Kidney glomerular epithelial cell (primary cell): ENCODE measurements at places on chromosomes 6 and 20.

DNA sequence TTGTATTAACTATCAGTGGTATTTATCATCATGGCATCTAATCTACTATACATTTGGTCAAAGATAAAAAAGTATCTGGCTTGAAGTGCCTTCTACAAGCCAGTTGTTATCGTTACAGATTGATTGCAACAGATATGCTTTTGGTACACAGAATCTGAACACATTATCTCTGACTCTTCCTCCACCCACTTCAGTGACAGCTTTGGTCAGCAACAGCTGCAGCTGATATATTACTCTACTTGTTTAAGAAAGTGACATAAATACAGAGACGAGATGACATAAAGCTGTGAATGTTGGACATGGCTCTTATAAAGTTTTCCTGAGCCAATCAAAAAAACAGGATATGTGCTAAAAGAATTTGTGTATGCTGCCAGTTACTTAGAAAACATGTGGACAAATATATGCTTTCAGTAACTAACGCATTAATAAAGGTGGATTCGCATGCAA, 77.6 kb downstream of the HIVEP2 start:
- no peak for DNase-seq

- DNase-seq: no peak
Observed at GRCh38 chr20:10634211-10634610, 39.6 kb downstream of the JAG1 start.

GRCh38 chr6:11460001-11460668, 77.4 kb upstream of the TMEM170B start:
- no peak for DNase-seq

DNA sequence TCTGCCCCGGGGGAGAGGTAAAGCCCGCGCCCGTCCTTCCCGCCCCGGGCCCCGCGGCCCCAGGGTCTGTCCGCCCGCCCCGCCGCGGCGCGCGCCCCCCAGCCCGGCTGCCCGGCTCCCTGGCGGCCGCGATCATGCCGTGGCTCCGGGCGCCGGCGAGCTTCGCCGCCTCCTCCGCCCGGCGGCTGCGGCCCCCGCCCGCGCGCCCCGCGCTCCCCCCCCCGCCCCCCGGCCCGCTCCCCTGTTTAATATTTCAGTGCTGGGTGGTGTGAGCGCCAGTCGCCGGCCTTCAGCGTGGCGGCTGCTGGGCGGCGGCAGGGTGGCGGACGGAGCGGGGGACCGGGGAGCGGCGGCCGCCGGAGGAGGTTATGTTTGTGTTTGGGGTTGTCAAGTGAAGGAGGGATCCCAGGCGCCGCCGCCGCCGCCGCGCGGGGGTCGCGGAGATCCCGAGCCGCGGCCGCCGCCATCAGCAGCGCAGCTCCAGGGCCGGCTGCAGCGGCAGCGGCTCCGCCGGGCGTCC, at the start of gene HIVEP1:
Gene HIVEP1, plus strand, starts transcription at position 275 of the 520 bp plus-strand sequence. CDS start 3,317 bp downstream, outside the sequence.
- DNase-seq: peak; percentile 14

DNA sequence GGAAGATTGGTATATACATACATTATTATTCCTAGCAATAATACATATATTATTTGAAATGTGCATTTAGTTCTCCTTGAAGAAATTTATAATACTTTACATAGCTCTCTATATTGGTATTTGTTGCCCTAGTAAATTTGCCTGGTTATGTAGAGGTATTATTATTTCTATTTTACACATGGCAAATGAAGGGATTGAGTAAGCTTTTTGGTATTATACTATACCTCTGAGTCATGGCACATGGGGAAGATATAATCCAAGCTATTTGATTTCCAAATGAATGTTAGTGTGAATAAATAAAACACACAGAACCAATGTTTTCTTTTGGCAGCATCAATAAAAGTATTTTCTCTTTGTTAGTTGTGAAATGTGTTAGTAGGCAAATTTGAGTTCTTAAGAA, 409.6 kb upstream of the SLC35B3 start:
- no peak for DNase-seq

GRCh38 chr6:88013015-88013414, 34.6 kb upstream of the SPACA1 start:
- no peak for DNase-seq

DNA sequence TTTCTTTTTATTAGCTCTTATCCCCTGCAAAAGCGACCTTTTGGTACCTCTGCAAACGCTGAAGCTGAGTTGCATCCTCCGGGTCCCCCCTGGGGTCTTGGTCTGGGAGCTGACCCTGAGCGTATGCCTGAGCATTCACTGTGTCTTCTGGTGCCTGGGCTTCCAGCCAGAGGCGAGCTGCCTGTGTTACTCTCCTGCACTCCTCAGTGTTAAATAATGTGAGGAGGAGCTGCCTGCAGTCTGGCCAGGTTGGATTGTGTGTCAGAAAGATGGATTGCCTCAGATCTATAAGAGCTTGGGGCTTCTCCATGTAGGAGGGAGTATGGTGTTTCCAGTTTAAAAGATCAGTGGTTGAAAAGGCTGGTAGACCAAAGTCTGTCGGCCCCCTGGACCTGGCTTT, 8.7 kb upstream of the GMPR start:
- DNase-seq: no peak

DNA sequence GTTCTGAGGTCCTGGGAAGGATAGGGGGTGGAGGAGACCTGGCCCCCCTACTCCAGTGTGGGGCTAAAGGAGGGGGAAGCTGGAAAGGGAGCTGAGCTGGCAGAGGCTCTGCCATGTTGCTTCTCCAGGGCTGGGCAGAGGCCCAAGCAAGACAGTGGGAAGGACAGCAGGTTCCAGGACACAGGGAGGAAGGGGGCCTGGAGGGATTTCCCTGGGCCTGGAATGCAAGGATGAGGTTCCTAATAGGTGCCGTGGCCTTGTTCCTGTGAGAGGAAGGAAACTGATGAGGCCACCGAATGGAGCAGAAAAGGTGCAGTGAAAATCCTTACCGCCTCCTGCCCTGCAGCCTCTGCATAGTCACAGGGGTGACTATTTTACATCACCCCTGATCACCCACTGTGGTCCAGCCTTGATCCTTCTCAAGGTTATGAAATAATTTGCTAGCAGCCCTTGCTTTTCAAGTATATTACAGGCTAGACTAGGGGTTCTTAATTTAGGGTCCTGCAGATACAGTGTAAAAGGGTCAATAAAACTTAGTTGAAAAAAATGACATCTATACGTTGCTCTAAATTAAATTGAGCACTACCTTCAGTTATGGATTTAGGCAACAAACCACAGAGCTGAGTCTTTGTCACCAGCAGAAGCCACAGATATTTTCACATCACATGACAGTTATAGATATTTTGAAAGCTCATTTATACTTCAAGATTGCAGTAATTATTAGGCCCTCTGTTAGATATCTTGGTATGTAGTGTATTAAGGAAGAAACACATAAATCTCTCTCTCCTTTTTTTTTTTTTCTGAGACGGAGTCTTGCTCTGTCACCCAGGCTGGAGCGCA, 45.7 kb upstream of the RNF24 start:
- no peak for DNase-seq
